Aorta (tissue), 5 donors: ENCODE measurements at places on chromosomes 1 and 21.
A peak's percentile ranks its signal among the peaks of the same experiment; 100 is the strongest.

DNA sequence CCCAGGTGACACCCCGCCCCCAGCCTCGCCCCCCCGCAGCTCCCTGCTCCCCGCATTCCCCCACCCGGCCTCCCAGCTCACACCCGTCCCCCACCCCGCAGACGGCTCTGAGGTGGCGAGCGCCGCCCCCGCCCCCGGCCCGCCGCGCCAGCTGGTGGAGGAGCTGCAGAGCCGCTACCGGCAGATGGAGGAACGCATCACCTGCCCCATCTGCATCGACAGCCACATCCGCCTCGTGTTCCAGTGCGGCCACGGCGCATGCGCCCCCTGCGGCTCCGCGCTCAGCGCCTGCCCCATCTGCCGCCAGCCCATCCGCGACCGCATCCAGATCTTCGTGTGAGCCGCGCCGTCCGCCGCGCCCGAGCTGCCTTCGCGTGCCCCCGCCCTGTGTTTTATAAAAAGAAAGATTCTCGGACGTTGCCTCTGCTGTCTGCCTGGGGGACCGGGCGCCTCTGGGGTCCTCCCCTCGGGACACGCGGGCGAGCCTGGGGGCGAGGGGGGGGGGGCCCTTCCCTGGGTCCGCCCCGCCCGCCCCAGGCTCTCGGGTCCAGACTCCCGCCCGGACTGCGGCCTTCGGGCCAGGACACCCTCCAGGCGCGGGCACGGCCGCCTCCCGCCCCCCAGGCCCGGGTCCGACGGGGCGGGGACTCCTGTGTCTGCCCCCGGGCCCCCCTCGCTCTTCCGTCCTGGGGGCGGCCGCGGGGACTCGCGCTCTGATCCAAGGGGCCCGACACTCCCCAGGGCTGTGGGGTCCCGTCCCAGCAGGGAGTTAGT, 1.6 kb upstream of the MMP23B start:
- H3K36me3 ChIP-seq = no peaks in the 10 kb centered on the region
- no peak overlapping the region for H3K27ac ChIP-seq
- DNase-seq = peak; percentile 87
- no peaks in the 10 kb centered on the region for H3K4me1 ChIP-seq
- no peak overlapping the region for H3K4me3 ChIP-seq

DNA sequence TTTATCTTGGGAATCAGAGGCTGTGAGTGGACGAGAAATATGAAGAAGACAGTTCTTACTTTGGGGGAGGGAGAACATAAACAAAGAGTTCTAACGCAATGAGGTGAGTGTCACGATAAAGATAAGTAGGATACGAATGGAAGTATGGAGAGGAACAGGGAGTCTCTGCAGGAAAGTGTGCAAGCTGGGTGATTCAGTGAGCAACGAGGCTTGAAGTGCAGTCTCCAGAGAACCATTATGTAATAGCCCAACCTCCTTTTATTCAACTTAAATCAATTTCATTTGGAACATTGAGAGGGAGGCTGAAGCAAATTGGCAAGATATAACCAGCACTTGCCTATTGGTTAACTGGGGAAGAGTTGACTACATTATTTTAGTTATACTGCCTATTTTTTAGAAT, 99.3 kb upstream of the PLD5 start:
- no peak for DNase-seq
- H3K4me3 ChIP-seq = no peak overlapping the region
- H3K4me1 ChIP-seq = no peaks in the 10 kb centered on the region
- no peaks in the 10 kb centered on the region for H3K27me3 ChIP-seq
- H3K27ac ChIP-seq = no peak overlapping the region

DNA sequence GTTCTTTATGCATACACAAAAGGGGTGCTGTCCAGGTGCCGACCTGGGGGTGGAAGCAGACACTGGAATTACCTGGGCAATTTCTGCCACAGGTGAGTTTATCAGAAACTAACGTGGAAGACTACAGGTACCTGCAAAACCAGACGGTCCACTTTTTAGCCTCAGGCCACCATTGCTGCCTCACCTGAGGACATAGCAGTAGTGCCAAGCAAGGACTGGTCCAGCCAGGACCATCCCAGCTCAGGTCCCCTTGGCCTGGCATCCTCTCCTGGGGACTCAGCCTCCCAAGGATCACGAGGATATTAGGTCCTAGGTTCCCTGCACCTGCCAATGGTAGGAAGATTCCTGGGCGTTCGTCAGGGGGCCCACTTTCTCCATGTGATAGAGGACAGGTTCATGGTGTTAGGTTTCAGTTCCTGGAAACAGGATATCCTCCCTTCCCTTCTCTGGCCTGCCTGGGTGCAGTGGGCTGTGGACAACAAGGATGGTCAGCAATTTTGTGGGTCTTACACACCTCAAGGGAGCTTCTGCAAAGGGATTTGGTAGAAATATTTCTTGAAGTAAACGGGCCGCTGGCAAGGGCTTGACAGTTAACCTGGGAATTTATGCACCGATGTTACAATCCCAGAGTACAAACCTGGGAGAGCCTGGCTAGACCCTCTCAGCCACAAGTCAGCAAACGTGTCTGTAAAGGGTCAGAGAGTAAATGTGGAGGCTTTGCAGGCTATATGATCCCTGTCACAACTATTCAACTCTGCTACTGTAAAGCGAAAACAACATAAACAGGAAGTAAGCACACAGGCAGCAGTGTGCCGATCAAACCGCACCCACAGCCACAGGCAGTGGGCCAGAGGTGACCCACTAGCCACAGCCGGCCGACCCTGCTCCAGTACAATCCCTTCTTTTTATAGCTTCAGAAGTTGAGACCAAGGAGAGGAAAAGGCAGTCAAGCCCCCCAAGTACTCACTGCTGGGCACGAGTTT, 71.4 kb upstream of the RAB4A start:
- no peaks in the 10 kb centered on the region for H3K4me1 ChIP-seq
- no peaks in the 10 kb centered on the region for H3K27me3 ChIP-seq
- no peak overlapping the region for H3K4me3 ChIP-seq
- no peak overlapping the region for H3K27ac ChIP-seq

DNA sequence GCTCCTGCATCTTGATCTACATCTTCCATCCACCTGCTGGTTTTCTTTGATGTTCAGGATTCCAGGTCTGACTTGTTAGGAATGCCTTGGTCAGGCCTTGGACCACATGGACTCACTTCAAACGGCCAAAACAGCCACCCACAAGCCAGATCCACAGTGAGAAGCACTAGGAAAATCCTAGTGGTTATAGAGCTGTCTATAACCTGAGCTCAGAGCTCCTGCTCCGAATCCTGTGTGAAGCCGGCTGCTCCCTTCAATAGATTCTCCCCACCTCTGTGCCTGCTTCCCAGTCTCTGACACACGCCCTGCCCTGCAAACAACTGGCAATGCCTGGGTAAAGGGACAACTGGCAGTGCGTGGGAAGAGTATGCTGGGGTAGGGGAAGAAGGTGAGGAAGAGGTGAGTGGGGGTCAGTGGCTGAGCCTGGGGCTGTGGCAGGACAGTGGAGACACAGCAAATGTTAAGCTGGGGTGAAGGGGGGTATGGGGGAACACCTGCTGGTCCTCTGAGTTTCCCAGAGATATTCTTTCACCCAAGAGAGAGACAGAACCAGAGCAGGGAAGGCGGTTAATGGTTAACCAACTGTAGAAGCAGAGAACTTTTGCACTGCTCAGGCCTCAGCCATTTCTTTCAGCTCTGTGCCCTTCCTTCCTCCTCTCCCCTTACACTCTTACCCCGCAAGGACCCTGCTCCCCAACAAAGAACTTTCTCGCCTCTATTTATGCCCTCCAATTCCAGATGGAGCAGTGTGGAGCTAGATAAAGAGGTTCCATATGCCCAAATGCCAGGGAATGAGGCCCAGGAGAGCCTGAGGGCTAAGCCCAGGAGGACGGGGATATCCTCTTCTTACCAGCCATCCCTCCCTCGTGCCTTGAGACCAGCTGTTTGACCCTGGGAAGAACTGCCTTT, 4.5 kb downstream of the PLXNA2 start:
- peaks cover 3% of the 10 kb centered on the region for H3K4me1 ChIP-seq
- no peak overlapping the region for H3K27ac ChIP-seq
- no peaks in the 10 kb centered on the region for H3K36me3 ChIP-seq
- no peak for DNase-seq

DNA sequence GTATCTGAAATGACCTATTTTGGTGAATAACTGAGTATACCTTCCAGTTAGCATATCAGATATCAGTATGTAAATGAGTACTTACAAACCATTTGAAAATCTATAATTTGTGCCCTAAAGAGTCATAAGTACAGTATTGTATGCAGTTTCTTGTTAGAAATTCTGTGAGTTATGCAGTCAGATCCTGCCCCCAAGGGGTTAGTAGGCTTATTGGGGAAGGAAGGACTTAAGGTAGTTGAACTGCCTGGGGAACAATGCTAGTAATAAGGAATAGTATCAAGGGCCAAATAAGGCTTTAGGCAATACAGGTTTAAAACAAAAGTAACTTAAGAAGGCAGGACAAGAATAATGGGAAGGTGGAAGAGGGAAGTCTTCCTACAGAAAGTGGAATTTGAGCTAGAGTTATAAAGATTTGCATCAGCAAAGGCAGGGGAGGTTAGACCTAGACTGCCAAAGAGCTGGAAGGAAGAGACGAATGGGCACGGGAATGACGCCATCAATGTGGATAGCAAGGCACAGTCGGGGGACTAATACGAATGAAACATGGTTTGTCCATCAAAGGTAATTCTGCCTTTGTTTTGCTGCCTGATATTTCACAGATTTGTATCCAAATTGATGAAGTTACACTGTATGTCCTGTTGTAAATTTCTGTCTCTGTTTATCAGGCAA, 182.9 kb upstream of the DPYD start:
- no peak overlapping the region for H3K27ac ChIP-seq
- no peak for DNase-seq
- no peaks in the 10 kb centered on the region for H3K27me3 ChIP-seq
- H3K36me3 ChIP-seq = no peaks in the 10 kb centered on the region
- H3K4me3 ChIP-seq = no peak overlapping the region
- H3K4me1 ChIP-seq = no peaks in the 10 kb centered on the region

DNA sequence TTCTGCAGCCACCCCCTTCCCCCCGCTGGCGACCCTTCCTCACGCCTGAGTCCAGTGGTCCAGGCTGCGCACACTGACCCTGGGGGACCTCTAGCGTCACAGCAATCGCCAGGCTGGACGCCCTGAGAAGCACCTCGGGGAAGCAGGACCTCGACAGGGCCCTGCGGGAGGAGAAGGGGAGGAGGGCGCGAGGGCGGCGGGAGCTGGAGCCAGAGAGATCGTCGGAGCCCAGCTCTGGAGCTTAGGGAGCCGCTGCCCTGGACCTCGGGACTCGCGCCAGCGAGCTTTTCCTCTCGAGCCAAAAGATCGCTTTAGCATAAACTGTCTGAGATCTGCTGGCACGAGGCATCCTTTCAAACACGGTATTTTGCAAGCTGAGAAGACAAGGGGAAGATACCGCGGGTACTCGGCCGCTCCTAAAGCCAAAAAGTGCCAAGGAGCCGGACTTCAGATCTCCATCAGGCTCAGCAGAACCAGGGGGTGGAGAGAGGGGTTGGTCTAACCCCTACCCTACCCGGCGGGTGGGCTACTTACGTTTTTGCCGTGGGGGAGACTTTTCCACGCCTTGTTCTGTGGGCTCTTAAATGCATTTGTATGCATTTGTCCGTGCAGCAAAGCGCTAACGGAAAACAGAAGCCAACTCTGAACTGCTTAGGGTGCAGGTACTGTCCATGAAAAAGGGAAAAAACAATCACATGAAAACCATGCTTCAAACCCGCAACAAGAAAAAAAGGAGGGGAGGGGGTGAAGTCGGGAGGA, 586 bp downstream of the COL24A1 start:
- no peaks in the 10 kb centered on the region for H3K4me1 ChIP-seq
- no peak overlapping the region for H3K27ac ChIP-seq
- H3K4me3 ChIP-seq = peak overlapping the region; percentile 8
- no peaks in the 10 kb centered on the region for H3K36me3 ChIP-seq

GRCh38 chr21:33386222-33386784, 16.9 kb upstream of the IFNGR2 start:
- H3K27ac ChIP-seq = no peak overlapping the region
- DNase-seq = no peak
- H3K36me3 ChIP-seq = no peaks in the 10 kb centered on the region
- H3K4me1 ChIP-seq = no peaks in the 10 kb centered on the region

DNA sequence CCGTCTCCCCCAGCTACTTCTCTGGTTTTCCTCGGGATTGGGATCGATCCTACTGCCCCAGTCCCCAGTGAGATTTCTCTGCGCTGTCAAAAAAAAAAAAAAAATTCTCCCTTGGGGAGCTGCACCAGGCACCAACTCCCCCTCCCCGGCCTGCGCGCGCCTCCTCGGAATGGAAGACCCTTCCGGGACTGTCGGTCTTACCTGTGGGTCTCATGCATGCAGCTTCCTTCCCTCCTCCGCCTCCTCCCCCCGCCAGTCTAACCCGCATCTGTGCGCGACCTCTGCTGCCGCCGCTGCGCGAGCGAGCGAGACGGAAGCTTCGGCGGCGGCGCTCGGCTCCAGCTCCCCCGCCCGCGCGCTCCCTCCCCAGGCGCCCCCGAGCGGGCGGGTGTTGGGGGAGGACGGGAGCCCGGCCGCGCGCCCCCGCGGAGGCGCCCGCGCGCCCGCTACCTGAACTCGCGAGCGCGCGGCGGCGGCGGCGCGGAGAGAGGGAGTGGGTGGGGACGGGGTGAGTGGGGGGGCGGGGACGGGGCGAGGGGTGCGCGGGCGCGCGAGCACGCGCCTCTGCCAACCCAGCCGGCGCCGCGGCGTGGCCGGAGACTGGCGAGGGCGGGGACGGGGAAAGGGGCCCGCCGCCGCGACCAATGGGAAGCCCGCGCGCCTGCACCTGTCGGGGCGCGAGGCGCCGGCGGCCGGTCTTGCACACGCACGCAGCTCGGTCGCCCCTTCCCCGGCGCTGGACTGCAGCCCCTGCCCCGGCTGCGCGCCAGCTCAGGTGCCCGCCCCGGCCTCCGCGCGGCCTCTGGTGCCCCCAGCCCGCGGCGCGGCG, at the start of gene SUSD4:
Gene SUSD4 (minus strand): TSS at position 321 of the 829 bp plus-strand sequence. CDS start 751 bp downstream, outside the sequence.
- H3K27ac ChIP-seq = no peak within 1 kb of the TSS
- peak within 1 kb of the TSS; percentile 60 for H3K4me3 ChIP-seq
- H3K27me3 ChIP-seq = peaks cover 2% of the 10 kb centered on the region
- no peaks in the 10 kb centered on the region for H3K36me3 ChIP-seq
- DNase-seq = peak; percentile 80

DNA sequence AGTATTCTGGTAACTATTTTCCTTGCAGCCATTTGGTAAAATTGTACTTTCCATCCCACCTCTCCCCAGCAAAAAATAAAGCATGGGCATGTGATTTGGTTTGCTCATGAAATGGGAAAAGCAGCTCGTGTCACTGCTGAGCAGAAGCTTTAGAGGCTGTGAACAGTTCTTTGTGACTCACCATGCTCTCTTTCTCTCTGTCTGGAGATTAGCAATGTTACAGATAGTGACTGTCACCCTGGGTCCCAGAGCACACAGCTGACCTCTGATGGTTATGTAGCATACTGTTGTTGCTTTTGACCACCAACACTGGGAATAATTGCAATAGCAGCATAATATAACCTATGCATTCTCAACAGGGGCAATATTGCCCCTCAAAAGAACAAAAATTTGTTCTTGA, 70.6 kb downstream of the RGS2 start:
- DNase-seq = no peak
- H3K36me3 ChIP-seq = no peaks in the 10 kb centered on the region
- peaks cover 8% of the 10 kb centered on the region for H3K4me1 ChIP-seq
- peak overlapping the region; percentile 0 for H3K27ac ChIP-seq
- H3K4me3 ChIP-seq = no peak overlapping the region
- H3K27me3 ChIP-seq = no peaks in the 10 kb centered on the region

GRCh38 chr1:229447809-229448252, 13.9 kb upstream of the ACTA1 start:
- H3K36me3 ChIP-seq = peaks cover 5% of the 10 kb centered on the region
- DNase-seq = no peak
- H3K4me3 ChIP-seq = no peak overlapping the region
- H3K4me1 ChIP-seq = no peaks in the 10 kb centered on the region
- H3K27me3 ChIP-seq = no peaks in the 10 kb centered on the region
- H3K27ac ChIP-seq = no peak overlapping the region
